RWPE2 (cell line): ENCODE measurements at places on chromosomes 1 and 21.

DNA sequence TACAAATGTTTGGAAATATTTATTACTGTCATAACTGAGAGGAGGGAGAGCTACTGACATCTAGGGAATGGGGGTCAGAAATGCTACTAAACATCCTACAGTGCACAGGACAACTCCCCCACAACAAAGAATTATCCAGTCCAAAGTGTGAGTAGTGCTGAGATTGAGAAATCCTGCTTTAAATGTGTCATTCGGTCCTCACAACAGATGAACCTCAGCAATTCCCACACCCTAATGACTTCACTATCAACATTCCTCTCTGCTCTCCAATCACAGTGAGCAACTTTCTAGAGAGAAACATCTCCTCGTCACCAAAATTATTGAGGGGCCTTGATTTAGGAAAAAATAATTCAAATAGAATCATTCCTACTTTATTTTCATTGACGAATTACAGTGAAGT lies 18.0 kb downstream of the OMA1 start:
- no peak for DNase-seq

GRCh38 chr21:45430521-45431501 lies 25.8 kb downstream of the COL18A1 start:
- DNase-seq = no peak

- no peak for DNase-seq
Measured at GRCh38 chr1:226545836-226546596, 2.5 kb upstream of the STUM start.

GRCh38 chr21:33231526-33231925 lies 1.8 kb downstream of the IFNAR2 start:
- no peak for DNase-seq

- no peak for DNase-seq
Measured at GRCh38 chr21:45723049-45723958, 79.8 kb downstream of the PCBP3 start.

DNA sequence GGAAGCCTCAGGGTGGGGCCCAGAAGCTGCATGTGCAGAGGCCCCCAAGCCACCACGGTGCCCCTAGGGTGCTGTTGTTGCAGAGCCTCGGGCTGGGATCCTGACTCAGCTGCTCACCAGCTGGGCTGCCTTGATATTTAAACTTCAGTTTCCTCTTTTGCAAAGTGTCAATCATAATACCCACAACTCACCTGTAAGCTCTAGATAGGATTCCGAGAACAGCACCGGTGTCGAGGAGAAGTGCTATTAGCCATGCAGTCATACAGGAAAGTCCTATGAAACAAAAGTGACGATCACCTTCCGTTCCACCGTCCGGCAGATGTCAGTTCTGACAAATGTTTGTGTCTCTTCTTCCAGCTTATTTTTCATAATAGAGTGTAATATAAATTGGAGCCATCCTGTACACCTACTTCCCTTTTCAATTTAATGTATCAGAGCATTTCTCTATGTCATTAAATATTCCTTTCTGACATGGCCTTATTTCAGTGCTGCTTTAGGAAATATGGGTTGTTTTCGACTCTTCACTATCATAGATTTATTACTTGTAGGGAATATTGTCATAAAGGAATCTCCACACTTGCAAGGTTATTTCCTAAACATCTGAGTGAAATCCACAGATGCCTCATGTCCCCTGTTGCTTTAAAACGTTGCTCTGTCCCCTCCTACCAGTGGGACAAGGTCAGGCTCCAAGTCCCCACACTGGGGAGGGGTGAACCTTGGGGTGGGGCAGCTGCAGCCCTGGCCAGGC lies 100.8 kb downstream of the SIK1 start:
- no peak for DNase-seq

DNA sequence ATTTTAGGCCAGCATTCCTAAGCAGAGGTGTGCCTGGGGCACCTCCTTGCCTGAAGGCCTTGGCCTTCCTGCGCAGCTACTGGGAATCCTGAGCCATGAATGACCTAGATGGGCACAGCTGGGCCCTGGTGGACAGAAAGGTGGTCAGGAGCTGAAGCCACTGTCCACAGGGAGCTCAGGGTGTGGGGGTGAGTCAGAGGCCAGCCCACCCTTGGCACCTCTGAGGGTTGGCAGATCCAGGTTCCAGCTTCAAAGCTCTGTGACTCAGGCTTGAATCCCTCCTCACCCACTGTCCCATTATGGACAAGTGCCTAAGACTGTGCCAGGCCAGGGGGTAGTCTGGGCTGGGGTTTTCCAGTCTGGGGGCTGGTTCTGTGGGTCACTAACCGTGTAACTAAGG lies 6.4 kb upstream of the EDN2 start:
- no peak for DNase-seq

DNA sequence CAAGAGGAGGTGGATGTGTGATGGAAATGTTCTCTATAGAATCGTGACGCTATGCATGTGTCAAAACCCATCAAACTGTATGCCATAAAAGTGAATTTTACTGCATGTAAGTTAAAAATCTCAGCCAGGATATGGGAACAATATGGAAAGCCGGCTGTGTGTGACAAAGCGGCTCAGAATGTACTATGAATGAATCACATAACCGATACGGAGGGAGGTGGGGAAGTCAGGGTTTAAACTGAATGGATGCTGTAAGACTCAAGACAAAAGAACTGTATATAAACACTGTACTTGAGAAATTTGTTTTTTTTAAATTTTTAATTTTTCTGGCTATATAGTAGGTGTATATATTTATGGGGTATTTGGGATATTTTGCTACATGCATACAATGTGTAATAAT lies 111.6 kb upstream of the PDE4B start:
- DNase-seq = no peak

DNA sequence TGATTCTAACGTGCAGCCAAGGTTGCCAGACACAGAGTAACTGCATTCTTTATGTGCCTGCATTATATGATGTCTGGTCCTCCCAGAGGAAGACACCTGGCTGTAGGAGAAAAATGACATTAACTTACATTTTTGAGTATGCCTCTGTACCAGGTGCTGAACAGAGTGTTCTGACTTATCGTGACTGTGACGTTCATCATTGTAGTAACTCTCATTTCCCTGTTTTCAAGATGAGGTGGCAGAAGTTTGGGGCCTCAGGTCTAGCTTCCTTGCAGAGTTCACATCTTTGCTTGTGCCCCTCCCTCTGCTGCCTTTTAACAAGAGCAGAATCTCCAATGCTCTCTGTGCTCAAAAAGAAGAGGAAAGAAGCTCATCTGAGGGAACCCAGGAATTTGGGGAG lies 488.0 kb downstream of the AJAP1 start:
- DNase-seq = no peak

- DNase-seq = no peak
Measured at GRCh38 chr1:3308053-3308452, 146.4 kb upstream of the ARHGEF16 start.

- no peak for DNase-seq
Measured at GRCh38 chr1:1577367-1578011, 2.8 kb upstream of the SSU72 start.

DNA sequence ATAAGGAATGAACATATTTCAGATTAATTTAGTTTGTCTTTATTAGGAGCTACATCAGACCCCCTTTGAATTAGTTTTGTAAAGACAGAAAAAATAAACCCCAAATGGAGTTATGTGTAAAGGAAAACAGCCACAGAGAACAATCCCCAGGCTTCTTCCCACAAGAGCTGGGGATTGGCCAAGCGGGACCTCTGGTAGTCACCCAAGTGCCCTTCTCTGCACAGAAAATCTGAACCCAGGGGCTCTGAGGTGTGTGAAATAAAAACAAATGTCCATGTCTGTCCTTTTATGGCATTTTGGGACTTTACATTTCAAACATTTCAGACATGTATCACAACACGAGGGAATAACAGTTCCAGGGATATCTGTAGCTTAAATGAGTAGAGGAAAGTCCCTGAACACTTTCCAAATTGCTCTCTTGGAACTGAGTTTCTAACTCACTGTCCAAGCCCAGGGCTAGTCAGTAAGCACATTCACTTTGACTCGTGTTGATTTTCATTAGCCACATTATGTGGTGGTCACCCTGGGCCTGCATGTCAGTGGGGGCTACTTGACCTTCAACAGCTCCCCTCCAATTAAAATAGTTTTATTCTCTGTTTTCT lies 22.5 kb downstream of the DPT start:
- no peak for DNase-seq

DNA sequence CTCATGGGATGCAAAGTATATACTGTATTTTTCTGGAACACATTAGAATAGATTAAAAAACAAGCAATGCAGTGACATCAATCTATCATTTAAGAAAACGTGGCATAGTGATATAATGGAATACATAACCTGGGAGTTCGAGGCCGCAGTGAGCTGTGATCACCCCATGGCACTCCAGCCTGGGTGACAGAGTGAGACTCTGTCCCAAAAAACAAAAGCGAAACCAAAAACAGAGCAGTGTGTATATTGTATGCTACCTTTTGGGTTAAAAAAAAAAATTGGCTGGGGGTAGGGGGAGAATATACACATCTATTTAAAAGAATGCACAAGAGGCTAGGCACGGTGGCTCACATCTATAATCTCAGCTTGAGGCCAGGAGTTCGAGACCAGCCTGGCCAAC lies 13.5 kb downstream of the SLC2A1 start:
- no peak for DNase-seq

GRCh38 chr21:44065428-44065827 lies 41.8 kb upstream of the PWP2 start:
- no peak for DNase-seq
